ENCODE measurements at places on chromosomes 7 and 10.
A peak's percentile ranks its signal among the peaks of the same experiment; 100 is the strongest.

GRCh38 chr7:45897042-45897690 lies 8.9 kb downstream of the IGFBP1 start:
- peak; percentile 70 for DNase-seq

GRCh38 chr10:120819366-120819765 lies 31.8 kb upstream of the WDR11 start:
- DNase-seq, result no peak

GRCh38 chr7:68238204-68238805 lies 1241.7 kb downstream of the TYW1 start:
- no peak for DNase-seq

GRCh38 chr7:3463696-3464095 lies 162.6 kb downstream of the SDK1 start:
- DNase-seq, result no peak

DNA sequence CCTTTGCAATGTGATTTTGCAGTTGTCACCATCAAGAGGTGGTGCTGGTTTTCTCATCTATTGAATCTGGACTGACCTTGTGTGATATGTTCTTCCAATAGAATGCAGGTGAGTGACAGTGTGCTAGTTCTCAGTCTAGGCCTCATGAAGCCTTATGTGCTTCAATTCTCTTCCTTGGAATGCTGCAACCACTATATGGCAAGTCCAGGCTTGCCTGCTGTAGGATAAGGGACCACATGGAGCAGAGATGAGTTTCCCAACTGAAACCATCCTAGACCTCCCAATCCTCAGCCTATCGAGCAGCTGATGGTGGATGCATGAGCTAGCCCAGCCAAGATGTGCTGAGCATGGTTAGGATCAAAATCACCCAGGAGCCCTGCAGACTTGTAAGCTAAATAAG lies 32.6 kb upstream of the ARHGAP21 start:
- DNase-seq, result no peak

GRCh38 chr7:604884-605531 lies 85.4 kb upstream of the PDGFA start:
- DNase-seq, result no peak

- no peak for DNase-seq
Observed at GRCh38 chr7:138752518-138753149, 45.2 kb upstream of the TMEM213 start.

GRCh38 chr7:24318326-24318725 lies 34.3 kb downstream of the NPY start:
- DNase-seq, result no peak

- DNase-seq, result no peak
Observed at GRCh38 chr7:127983804-127984332, 47.4 kb downstream of the LRRC4 start.

DNA sequence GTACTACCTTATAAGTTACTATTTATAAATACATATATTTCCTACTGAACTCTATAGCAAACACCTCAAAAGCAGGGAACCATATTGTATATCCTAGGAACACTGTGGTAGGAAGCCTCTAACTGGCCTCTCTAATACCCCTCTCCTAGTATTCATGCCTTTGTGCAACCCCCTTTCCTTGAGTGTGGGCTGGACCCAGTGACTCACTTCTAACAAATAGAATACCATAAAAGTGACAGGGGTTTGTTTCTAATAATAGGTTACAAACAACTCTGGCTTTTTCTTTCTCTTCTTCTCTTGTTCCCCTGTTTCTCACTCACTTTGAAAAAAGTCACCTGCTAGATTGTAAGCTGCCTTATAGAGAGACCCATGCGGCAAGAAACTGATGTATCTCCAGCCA lies 51.6 kb upstream of the MACC1 start:
- no peak for DNase-seq

- DNase-seq, result no peak
Observed at GRCh38 chr10:69338133-69338456, 59.8 kb downstream of the HK1 start.

DNA sequence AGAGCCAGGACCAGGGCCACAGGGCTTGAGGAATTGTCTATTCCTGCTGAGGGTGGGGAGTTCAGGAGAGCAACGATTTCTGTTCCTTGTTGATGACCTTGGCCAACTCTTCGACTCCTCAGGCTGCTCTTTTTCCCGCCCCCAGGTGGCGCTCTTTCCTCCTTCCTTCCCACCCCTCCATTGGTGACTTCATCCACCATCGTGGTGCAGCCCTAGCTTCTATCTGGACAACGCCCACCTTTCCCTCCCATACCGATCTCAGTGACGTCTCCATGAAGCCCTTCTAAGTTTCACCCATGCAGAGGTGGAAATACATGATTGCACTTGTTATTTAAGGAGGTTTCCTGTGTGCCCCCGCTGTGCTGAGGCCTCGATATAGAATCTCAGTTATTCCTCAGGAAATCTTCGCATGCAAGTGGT lies 22.1 kb upstream of the CARD11 start:
- DNase-seq, result no peak

- DNase-seq, result peak; percentile 69
Observed at GRCh38 chr10:3476186-3476585, 303.6 kb upstream of the PITRM1 start.

DNA sequence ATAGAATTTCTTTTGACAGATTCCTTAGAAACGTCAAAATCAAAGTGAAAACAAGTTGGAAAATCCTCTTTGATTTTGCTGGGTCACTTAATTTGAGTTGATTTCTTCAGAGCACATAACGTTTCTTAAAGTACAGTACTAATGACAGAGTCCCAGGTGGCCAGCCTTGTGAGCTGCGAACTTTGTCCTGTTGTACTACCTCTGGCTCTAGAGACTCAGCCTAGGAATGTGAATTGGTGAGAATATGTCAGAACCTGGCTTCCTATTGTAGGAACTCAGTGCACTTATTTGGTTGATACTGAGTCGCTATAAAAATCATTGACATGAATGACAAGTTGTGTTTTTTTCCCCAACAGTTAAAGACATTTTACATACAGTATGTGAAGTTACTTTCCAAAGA lies 20.2 kb downstream of the SDK1 start:
- DNase-seq, result no peak

GRCh38 chr7:105098863-105099515 lies 85.0 kb downstream of the KMT2E start:
- no peak for DNase-seq

GRCh38 chr7:34757570-34758110 lies 99.6 kb downstream of the NPSR1 start:
- no peak for DNase-seq

GRCh38 chr10:10657139-10657760 lies 360.4 kb upstream of the CELF2 start:
- DNase-seq, result peak; percentile 34

DNA sequence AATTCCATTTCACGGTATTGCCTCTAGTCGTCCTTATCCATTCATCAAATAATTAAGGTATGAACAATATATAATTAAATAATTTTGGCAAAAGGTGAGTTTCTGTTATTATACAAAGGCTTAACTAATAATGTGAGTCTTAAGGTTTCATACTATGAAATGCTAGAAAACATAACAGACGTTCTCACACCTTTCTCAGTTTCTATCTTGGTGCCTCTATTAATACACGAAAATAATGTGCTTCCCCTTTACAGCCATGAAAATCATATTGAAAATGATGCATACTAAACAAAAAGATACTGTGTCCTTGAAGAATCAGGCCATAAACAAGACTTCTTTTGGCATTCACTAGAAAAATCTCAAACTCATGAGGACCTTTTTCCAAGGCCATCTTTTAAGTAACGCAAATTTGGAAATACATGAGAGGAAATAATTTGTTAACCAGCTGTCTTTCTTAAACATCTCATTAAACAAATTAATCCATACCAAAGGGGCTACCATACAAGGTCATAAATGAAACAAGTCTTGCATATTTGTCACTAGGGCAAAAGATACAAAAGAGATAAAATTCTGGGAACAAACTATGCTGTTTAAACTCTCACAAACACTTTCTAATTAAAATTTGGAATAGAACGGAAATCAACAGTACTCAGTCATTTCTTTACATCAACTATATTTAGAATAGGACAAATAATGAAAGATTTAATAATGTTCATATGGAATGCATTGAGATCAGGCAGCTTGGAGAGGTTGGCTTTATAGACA lies 53.9 kb upstream of the CAV2 start:
- no peak for DNase-seq

GRCh38 chr10:69407621-69408301 lies 9.0 kb downstream of the TACR2 start:
- no peak for DNase-seq

DNA sequence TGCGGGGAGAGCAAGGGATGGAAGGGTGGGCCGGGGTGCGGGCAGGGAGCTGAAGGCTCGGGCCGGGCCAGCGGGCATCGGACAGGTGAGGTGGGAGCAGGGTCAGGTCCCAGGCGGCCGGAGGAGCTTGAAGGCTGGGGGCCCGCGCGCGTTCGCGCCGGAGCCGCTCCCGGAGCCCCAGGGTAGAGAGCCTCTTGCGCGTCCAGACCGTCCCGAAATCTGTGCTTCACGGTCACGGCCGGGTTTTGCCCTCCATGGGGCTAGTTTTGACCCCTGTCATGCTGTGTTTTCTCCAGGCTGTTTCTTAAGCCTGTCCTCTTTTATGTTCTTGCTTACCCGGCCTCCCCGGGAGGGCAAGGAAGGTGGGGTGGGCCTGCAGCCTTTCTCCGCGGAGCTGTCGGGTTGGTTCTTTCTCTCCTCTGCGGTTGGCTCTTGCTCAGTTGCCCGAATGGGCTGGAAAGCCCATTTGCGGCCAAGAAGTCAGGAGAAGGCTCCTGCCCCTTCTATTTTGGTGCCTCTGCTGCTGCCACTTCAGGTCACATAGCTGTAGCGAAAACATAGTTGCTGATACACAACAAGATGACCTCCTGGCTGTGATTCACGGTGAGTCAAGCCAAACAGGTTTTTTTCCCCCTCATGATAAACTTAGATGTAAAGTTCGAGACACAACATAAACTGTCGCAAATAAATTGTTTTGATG lies 650 bp downstream of the UBE2D1 start:
- no peak for DNase-seq

DNA sequence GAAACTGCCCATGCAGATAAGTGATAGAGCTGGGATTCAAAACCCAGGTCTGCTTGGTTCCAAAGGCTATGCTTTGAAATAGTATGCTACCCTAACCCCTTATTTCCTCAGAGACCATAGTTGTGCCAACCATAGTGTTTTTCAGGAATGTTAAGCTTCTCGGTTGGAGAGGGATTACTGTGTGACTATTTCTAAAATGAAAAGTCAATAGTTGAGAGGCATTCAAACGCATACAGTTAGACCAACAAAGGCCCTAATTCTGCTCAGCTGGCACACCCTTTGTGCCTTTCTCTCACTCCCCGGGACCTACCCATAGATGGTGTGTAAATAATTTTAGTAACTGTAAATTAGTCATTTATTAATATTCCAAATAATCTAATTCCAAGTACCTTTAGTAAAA lies 64.6 kb upstream of the RNF148 start:
- no peak for DNase-seq

DNA sequence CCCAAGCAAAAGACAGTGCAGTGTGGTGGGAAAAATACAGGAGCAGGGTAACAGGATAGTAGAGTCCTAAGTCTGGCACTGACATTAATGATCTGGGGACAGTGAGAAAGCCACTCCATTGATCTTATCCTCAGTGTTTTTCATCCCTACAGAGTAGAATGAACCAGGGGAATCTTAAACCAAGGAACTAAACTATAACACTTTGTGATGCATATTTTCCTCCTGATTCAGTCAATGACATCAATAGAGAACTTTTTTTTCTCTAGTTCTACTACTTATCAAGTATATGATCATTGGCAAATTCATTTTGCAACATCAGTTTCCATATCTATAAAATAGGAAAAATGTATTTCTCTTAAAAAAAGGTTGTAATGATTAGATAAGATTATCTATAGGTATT lies 151.1 kb downstream of the TMEM26 start:
- DNase-seq, result no peak

- DNase-seq, result no peak
Observed at GRCh38 chr10:99777918-99778714, 4.3 kb upstream of the ABCC2 start.

- DNase-seq, result no peak
Observed at GRCh38 chr10:90775351-90776028, 82.3 kb downstream of the HTR7 start.

- no peak for DNase-seq
Observed at GRCh38 chr10:122019414-122019975, 30.5 kb downstream of the TACC2 start.

DNA sequence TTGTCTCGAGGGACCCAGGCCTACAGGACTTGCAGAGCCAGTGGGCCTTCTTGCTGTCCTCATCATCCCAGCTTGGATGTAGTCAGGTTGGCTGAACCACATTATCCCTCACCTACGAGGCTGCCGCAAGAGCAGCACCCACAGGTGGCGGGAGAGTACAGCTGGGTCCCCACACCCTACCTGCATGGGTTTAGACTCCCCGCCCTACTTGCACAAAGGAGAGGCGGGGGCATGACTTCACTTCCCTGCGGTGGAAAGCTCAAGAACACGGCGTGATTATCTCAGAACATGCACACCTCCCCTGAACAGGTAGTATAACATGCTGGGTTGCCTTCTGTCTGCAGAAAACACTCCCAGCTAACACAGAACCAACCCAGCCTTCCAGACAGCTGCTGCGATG lies 57.5 kb downstream of the CTBP2 start:
- DNase-seq, result no peak

- DNase-seq, result no peak
Observed at GRCh38 chr7:158917818-158918217, 61.5 kb downstream of the DYNC2I1 start.

DNA sequence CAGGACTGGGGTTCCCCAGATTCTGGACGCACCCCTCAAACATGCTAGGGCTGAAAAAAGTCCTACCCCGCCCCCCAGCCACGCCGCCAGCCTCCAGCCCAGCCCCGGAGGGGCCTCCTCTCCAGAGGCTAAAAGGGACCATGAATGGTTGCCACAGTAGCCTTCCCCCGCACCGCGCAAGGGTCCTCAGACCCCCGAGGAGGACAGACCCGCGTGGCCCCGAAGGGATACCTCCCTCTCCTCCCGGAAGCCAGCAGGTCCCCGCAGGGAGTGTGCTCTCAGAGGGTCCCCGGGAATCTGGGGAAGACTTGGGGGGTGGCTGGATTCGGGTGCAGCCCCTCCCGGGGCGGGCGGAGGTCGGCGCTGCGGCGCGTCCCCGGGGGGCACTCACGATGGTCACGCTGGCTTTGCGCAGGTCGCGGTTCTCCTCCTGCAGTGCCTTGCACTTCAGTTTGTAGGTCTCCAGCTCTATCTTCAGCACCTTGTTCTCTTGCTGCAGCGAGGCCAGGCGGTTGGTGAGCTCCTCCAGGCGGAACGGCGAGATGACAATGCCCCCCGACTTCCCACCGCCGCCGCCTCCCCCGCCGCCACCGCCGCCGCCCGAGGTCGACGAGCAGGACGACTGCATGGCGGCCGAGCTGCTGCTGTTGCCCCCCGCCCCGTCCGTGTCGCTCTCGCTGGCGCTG lies 482 bp downstream of the CCDC6 start:
- DNase-seq, result no peak

DNA sequence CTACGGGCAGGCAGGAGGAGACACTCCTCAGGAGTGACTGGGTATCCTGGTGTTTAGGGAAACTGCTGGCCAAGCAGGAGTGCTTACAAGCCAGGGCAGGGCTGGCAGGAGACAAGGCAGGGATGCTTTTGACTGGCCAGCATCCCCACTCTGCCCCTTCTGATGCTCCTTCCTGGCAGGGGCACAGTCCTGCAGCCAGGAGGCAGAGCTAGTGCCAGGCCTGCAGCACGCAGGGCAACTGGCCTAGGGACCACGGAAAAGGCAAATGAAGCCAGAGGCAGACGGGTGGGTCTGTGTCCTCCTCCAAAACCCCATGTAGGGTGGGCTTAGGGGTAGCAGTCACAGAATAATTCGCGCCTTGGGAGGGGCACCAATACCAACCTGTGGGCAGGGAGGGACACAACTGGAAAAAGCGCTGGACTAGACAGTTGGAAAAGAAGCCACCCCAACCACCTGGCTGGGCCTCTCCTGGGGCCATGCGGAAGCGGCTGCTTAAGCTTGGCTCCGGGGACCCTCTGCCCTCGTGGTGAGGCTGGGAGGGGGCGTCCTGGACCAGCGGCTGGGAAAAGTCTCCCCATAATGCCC lies 4.8 kb downstream of the IMPDH1 start:
- DNase-seq, result no peak

All from fibroblast of skin of left quadriceps (primary cell).